Lung (tissue), 17 donors: ENCODE measurements at places on chromosomes 2 and 18. TPM values are rescaled to one million over a fixed set of nuclear protein-coding genes. Genes with fewer than 3 reads are reported as not detected.

Gene AQP12A
- total RNA-seq: not detected

Gene SPATA3
- total RNA-seq: not detected

Gene CRYGD
- not detected for total RNA-seq

Gene RTKN
- total RNA-seq: 37.5 TPM

Gene FKBP7
- 7.7 TPM for total RNA-seq

Gene NAT8
- total RNA-seq: not detected

Gene FER1L5
- total RNA-seq: 0.64 TPM

Gene MOB4
- 48.1 TPM for total RNA-seq

Gene REG3G
- 0.43 TPM for total RNA-seq

Gene CBLN2
- total RNA-seq: not detected

Gene MC5R
- total RNA-seq: not detected

Gene LYPD6
- 0.80 TPM for total RNA-seq

Gene TDRD15
- total RNA-seq: not detected

Gene FEV
- not detected for total RNA-seq

Gene TSPYL6
- not detected for total RNA-seq

Gene THSD7B
- total RNA-seq: 0.25 TPM

Gene CDH2
- total RNA-seq: 5.0 TPM

Gene ZC3H6
- total RNA-seq: 15.5 TPM

Gene TLX2
- not detected for total RNA-seq

Gene ARHGAP25
- 26.1 TPM for total RNA-seq

Gene DYSF
- 48.3 TPM for total RNA-seq

Gene C2orf92
- total RNA-seq: 19.0 TPM

Gene MSTN
- 0.46 TPM for total RNA-seq
